ENCODE measurements at places on chromosomes 5 and 9.

GRCh38 chr5:75951158-75951557 lies 132.0 kb upstream of the SV2C start:
- no peak for DNase-seq

DNA sequence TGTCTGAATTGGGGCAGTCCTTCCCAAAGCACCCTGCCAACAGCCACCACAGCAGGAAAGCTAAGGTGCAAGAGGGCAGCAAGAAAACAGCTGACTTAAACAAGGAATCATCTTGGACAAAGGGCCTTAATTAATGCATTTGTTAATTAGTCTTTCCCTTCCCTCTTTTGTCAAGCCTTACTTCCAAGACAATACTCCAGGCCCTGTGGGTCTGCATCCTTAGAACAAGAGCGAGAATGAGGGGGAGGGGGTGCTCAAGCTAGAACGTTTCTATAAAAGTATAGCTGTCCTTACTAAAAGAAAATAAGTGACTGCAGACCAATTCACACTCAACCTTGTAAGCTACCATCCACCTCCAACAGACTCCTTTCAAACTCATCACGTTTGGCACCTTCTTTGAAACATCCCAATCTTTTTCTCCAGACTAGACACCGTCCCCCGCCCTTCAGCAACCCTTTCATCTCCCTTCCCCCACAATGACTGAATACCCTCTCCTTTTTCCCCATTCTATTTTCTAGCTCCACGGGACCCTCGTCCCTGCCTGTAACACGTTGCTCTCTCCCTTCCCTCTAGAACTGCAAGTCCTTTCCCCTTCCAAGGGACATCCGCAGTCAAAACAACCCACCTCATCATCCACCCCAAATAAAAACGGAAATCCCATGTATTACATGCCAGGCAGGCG lies 85.7 kb upstream of the RNF38 start:
- DNase-seq: no peak

- DNase-seq: no peak
These were observed 188.8 kb downstream of the MRPS30 start for GRCh38 chr5:44997506-44997905.

DNA sequence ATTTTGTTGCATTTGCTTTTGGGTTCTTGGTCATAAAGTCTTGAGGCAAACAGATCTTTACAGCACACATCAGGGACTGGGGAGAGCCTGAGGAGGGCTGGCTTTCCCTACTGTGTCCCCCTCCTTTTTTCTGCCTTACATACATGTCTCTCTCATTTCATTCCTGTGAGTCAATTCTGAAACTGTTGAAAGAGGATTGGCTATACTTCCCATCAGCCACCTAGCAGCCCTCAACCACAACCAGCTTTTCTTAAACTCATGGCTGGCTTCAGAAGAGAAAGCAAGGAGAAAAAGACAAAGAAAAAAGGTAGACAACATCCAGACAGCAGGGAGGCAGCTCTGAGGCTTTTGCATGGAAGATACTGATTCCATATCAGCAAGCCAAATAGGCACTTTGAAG lies 374.8 kb upstream of the KIF2A start:
- no peak for DNase-seq

GRCh38 chr5:129001841-129002526 lies 36.7 kb downstream of the SLC27A6 start:
- no peak for DNase-seq

DNA sequence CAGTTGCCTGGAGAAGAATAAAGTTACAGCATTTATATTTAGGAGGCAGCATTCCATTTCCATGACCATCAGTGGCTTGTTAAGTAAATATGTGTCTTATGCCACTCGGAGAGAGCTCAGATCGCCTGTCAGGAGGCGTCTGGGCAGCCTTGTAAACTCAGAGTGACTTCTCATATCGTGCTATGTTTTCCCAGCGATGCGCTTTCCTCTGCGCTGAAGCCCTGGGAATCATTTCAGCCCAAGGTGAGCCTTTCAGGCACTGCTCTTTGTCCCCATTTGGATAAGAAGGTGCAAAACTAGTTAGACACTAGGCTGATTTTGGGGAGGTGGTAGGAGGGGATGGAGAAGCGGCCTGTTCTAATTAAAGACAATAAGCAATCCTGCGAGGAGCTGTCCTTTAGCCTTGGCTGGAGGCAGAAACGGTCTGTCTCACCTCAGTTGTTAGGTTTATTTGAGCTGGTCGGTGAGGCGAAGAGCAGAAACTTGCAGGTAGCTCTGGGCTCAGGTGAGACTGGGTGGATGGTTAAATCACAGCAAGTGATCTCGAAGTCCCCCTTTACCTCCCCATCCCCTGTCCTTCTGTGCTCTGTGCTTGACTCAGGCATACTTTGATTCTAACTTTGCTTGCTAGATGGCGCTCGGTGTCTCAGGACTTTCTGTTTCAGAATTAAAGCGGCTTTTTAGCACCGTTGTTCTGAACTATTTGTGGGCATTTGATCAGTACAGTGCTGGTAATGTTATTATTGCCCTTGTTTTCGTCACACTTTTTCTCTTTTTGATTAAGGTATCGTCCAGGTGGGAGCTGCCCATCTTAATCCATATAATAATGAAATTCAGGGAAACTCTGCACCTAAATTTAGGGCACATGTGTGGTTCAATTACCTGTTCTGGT lies 24.6 kb downstream of the NR2F1 start:
- peak; percentile 16 for DNase-seq

GRCh38 chr5:66406761-66407336 lies 189.3 kb upstream of the MAST4 start:
- DNase-seq: no peak

- no peak for DNase-seq
These were observed 960 bp downstream of the SECISBP2 start for GRCh38 chr9:89319015-89319905.

- no peak for DNase-seq
These were observed 69.9 kb downstream of the AUH start for GRCh38 chr9:91291866-91292265.

- DNase-seq: no peak
These were observed 119.8 kb downstream of the SSBP2 start for GRCh38 chr5:81631124-81631523.

- no peak for DNase-seq
These were observed 17.5 kb upstream of the CCDC192 start for GRCh38 chr5:127685662-127686061.

DNA sequence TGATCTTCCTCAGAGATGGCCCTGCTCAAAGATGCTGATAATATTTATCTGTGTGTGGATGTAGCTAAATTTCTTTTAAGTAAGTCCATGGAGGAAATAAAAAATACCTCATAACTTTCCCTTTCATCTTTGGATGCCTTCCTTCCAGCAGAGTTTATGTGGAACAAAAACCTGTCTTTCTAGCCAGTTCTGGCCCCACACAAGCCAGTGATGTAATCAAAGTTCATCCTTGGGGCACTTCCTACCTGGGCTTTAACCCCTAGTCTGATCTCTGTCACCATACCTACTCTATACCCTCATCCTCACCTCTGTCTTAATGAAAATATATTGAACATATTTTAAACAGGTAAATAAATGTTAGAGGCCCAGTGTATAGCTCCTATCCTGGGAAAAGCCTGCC lies 39.8 kb upstream of the RASGRF2 start:
- DNase-seq: no peak

DNA sequence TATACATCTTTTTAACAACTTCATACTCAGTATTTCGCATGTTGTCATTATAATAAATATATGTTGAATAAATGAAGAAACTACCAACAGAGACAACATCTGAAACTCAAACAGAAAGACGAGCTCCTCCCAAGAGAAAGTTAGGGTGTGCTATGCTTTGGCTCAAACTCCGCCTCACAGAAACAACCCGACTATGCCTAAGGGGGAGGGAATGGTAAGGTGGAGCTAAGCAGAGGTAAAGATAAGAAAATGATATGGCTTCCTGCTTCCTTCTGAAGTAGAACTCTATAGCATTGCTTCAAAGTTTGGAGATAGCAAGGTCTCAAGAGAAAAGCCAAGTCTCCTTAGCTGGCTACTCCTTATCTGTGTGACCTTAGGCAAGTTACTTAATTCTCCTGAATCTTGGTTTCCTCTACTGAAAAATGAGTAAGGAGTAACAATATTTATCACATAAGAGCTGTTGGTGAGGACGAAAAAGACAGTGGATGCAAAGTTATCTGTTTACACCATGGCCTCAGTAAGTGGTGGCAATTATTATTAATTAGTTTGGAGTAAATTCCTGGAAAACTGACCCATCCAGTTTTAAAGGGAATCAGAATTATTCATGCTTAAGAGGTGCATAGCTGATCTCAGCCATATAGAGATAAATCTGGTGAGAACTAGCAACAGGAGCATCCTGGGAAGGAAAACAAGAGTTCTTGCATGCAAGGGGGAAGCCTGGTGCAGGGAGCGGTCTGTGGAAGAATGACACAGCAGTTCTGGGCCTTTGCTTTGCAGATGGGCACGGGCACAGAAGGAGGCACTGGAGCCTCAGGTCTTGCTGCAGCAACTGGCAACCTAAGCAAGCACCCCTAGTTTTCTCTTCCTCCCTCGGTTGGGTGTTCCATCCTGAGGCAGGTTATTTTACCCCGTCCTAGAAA lies 73.3 kb downstream of the GLIS3 start:
- DNase-seq: no peak

DNA sequence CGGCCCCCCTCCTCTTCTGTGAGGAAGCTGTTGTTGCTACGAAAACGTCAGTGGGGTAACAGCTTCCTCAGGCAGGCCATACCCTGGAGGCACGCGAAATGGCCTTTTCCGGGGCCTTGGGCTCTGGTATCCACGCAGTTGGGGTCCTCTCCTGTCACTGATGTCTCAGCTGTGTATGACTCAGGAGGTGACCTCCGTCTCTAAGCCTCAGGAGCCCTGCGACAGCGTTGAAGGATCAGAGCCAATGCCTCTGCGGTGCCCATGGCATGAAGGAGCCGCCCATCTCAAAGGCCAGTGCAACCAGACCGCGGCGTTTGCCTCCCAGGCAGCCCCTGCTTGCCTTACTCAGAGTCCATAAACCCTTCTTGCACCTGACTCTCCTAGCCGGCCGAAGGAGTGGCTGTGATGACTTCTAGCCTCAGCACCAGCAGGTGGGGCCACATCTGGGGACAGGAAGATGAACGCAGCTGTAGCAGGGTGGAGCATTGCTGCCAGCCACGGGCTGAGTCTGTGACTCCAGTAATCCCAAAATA lies 1.0 kb upstream of the MXD3 start:
- no peak for DNase-seq

DNA sequence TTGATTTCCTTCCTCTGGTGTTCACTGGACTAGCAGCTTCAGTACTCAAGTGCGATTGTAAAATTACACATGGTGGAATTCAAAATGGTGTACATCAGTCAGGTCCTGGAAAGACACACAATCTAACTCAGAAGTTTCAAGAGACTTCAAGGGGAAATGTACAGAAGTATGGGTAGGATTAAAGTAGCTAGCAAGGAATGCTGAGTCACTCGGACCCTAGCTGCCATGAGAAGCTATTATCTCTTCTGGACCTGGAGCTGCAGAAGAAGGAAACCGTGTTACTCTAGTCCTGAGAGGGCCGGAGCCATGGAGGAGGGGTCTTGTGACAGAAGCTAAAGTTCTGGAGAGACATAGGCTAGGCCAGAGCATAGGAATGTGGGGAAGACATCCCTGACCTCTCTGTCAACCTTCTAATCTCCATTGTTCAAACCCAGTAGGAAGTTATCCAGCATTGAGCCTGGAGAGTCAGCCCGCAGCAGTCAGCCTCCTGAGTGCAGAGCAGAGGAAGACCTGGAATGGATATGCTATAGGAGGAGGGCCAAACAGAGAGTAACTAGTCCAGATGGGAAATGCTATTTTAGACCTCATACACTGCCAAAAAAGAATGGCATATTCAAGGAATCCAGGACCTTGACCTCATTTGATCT lies 84.3 kb downstream of the GHR start:
- DNase-seq: no peak

DNA sequence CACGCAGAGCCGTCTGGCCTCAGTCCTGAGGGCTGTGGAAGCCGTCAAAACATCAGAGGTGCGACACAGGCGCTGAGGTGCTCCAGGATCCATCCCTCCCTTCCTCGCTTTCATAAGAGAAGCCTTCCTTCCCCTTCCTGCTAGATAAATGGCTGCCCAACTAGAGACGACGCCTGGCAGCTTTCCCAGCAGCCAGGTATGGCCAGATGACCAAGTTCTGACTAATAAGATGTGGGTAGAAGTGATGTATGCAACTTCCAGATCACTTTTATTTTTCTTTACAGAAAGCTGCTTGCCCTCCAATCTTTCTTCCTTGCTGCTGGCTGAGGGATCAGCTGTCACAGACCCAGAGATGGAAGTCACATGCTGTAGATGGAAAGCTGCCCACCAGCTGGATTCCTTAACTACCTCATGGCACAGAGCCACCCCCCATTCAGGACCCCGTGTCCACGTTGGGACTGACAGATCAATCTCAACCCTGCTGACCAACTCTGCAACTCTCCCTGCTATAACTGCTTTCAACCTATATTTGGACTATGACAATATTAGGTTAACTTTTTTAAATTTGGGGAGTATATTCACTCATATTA lies 8.8 kb downstream of the MAPK9 start:
- DNase-seq: no peak

DNA sequence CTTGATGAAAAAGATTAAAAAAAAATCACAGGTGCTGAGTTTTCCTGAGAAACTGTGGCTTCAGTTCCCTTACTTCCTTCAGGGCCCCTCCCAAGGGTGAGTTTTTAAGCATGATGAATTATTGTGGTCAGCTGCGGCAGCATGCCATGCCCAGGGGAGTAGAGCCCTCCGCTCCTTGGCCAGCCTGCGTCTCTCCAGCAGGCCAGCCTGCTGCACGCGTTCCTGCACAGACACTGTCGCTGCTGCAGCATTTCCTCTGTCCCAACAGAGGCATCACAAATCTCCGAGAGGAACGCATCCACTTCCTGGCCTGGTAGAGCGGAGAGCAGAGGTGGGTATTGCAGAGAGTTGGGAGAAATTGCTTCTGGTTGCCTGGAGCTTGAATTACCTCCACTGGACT lies 26.1 kb upstream of the GLRA1 start:
- DNase-seq: no peak

DNA sequence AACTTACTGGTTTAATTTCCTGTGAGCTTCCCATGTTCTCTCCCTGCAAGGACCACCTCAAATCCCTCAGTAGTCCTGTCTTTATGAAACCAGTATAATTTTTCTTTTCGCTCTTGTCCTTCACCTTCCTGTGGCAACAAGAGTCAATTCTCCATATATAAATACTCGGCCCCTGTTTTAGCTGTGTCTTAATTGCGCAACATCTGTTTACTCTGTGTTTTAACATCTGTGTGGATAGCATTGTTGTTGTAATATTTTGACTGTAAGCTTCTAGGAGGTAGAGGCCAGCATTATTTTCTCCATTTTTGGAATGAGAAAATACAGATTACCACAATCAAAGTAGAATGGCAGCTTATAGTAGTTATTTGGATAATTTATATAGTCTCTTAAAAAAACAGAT lies 30.2 kb upstream of the CDKN2B start:
- no peak for DNase-seq

DNA sequence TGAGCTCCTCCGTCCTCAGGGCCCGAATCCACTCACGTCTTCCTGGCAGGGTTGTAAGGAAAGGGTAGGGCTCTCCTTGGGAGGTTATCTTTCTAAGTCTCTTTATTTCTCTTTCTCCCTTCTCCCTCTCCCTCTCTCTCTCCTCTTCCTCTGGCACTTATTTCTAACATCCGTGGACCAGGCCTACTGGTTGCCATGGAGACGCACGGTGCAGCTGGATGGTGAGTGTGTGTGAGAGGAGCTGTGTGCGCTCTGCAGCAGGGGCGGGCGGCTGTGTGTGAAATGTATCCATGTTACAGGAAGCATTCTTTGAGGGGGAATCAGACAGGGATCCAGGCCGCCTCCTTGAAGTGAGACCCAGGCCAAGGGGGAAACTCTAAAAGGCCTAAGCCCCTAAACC lies 32.2 kb downstream of the PCDH1 start:
- DNase-seq: peak; percentile 80

GRCh38 chr9:114015607-114016006 lies 62.5 kb downstream of the AMBP start:
- no peak for DNase-seq
